ENCODE measurements at places on chromosomes 12 and 14.

DNA sequence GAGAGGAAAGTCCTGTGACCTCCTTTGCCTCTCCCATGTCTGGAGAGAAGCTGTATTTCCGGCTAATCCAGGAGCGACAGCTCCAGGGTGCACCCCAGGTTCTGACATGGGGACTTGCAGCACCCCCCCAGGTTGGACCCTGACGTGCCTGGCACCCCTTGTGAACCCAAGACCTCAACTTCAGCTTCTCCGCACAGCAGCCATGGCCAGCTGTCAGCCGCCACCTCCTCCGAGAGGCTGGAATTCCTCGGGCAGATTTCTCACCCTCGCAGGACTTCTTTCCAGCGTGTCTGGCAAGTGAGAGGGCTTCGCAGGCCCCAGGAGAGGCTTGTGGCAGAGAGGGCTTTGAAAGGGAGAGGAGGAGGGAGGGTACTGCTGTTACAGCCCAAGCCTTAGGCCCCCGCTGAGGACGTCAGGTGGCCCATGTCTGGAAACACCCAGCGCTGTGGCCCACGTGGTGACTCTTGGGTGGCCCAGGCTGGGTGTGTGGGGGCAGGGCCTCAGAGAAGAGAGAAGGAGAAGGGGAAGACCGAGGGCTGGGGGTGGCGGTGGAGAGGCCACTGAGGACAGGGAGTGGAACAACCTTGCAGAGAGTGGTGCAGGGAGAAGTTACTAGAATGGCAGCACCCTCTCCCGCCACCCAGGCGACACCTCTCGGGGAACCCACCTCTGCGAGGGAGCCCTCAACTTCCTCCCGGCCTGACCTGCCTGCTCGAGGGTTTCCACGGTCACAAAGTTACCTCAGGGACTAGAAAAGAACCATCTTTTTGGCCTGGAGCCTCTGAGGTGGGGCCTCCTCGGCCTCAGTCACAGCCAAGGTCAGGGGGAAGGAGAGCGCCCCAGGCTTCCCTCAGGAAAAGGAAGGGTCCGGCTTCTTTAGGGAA, 11.7 kb upstream of the RPS6KL1 start:
- DNase-seq, result no peak

GRCh38 chr14:98984027-98984718, 287.8 kb downstream of the BCL11B start:
- DNase-seq, result no peak

DNA sequence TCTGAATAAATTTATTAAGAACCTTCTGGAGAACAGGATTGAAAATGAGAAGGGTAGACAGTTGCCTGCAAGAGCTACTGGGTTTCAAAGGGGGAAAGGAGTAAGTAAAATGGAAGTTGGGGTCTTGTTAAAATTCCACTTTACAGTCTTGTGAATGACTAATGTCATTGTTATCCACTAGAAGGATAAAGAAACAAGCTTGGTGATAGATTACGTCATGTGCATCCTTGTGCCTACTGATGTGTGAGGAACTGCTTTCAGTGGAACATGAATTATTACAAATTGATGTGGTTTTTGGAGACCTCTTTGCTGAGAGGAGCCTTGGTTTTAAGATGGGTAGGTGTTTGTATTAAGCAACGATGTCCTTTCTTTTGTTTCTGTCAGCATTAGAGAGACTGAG, 272.5 kb upstream of the PRICKLE1 start:
- no peak for DNase-seq

DNA sequence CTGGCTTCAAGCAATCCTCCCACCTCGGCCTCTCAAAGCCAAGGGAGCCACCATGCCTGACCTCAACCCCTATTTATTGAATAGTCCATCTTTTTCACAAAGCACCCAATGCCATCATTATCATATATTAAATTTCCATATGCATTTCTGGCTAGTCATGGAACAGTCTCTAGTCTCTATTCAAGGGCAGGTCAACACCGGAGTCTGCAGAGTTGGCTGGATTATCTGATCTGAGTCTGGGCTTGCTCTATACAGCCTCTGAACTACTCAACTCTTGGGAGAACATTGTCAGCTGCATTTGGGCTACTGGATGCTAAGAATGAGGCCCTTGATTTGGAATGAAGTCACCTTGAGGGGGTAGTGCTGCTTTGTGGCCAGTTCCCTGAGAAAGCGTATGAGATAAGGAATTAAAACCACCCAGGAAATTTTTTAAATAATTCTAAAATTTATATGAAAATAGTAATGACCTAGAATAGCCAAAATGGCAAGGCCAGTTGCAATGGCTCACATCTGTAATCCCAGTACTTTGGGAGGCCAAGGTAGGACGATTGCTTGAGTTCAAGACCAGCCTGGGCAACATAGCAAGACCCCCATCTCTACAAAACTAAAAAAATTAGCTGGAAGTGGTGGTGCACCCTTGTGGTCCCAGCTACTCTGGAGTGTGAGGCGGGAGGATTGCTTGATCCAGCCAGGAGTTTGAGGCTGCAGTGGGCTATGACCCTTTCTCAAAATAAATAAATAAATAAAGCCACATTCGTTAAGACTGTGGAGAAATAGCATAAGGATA, 6.9 kb upstream of the NAA25 start:
- no peak for DNase-seq

All from NCI-H1105 treated with DMSO at 0.1 percent for 48 hours (cell line).